Kidney glomerular epithelial cell (primary cell): ENCODE measurements at places on chromosomes 7 and 10.

DNA sequence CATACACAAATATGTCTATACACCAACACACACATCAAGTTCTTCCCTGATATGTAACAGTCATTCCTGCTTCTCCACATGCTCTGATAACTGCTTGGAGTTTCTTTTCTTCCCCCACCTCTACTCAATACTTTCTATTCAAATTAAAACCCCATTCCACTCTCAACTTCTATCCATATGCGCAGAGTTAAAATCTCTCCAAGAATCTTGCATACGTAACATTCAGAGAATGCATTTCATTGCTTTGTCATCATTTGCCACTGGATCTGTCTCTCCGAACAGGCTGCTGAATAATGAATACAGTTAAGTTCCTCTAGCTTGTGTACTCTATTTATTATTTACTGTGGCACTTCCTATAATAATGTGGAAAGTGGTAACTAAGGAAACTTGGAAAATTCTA is 68.8 kb downstream of the DGKB start:
- no peak for DNase-seq

DNA sequence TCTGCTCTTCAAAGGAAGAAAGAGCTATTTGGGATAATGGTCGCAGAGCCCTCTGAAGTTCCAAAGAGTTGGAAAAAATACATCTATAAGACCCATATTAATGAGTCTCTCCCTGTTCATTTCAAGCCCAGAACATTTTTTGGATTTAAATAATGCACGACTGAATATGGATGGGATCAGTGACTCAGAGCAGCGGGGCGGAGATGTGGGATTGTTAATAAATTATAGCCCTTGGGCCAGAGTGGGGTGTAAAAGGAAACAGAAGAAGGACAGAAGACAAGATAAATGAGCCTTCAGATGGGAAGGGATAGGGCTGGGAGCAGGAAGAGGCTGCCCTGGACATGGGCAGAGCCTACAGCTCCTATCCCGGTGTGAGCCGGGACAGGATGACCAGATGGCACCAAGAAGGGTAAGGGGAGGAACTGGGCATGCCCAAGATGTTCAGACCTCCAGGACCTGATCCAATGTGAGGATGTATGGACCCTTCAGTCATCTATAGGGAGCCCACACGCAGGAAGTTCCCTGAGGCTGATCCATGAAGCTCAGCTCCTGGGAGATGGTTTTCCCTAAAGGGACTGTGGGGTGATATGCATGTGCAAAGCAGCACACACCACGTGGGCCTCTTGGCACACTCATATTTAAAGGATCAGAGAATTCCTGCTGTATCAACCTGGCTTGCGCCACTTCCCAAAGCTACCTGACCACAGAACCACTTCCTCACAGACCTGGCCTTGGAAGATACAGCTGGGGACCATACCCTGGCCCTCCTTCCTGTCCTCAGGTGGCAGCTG is 96.1 kb upstream of the PLXNA4 start:
- no peak for DNase-seq

DNA sequence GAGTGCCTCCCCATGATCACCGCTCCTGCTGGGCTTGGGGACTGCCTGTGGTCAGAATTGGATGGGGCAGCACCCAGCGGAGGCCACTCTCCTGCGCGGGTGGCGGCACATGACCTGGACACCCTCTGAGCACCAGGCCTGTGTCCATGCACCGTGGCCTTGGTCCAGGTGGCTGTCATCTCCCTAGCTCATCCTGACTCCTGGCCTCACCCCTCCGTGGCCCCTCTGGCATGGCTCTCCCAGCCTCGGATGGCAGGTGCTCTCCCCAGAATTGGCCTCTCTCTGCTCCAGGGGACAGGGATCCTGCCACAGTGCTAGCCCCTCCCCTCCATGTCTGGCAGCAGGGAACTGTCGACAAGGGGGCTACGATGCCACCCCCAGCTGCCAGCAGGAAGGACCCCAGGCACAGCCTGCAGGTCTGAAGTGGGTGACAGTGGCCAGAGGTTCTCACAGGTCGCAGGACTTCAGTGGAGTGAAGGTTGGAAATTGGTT is 37.2 kb upstream of the BTBD16 start:
- DNase-seq = no peak

DNA sequence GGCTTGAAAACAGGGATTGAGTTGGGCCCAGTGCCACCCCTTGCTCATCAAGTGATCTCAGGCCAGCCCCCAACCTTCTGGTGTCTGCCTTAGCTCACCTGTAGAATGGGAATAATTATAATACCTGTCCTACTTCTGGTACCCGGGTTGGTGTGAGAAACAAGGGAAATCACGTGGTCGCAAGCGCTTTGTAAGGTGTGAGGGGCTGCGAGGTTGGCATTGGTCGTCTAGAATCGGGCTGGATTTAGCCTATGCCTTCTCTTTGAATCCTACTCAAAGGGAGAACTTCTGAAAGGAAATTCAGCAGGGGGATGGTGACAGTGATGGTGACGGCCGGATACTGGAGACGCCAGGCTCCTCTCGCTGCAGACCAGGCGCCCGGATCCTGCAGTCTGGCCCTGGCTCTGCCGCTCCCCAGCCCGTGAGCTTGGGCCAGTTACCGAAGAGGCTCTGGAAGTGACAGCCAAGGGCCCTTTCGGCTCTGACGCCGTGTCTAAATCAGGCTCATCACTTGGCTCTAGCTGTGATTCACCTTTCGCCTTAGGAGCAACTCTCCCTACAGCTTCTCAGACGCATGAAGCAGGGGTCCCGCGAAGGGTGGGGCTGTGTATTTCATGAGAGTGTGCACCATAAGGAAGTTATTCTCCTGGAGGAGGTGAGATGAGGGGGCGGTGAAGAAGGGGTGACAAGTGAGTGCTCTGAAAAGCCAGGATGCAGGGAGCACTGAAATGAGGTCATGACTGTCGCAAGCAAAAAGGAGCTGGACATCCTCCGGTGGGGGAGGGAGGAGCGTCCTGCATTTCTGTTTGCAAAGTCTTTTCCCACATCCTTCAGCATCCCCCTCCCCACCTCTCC is 4.0 kb upstream of the CREB5 start:
- DNase-seq = peak; percentile 86

DNA sequence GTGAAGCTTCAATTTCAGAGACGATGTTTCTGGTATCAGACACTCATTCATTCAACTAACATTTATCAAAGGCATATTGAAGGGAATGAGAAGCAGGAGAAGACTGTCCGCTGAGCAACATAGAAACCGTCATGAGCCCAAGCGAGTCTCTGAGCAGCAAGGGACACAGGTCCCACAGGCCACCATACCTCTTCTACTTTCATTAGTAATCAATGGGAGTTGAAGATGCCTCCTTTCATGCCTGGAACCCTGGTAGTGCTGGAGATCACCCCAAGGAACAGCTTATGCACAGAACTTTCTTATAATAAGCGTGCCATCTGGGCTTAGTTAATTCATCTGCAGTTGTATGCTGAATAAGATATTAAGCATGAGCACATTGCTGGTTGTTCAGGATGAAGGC is 1.2 kb downstream of the PAX4 start:
- DNase-seq = no peak

GRCh38 chr10:87734987-87735827 is 75.5 kb downstream of the PAPSS2 start:
- peak; percentile 15 for DNase-seq

- no peak for DNase-seq
Measured at GRCh38 chr7:91164506-91164905, 99.7 kb upstream of the FZD1 start.

DNA sequence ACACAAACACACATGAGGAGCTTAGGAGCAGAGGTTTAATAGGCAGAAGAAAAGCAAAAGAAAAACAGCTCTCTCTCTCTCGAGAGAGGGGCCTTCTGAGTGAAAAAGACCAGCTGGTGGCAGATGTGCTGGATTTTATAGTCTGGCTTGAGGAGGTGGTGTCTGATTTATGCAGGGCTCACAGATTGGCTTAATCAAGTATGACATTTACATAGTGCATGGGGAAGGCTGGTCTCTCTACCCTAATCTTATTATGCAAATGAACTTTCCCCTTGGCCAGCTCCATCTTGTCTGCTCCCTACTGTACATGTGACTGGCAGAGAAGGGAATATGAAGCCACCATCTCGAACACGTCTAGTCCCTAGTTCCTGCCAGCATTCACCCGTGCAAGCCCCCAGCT is 219.5 kb upstream of the ZNF804B start:
- DNase-seq = no peak

DNA sequence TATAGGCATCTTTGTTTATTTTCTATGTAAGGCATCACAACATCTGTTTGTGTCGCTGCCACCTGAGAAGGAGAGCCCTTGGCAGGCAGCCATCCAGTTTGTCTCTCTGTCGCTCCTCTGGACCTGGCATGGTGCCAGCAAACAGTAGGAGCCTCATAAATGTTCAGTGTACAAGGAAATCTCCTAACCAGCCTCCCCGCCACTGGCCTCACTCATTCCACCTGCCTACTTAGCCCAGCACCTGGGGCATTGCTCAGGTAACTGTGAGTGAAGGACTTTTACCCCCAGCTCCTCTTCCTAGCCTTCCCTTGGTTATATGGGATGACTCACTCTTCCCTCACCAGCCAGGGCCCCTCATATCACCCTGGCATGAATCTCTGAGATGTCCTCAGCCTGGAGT is 61.7 kb upstream of the NPTX2 start:
- no peak for DNase-seq

- no peak for DNase-seq
Measured at GRCh38 chr10:51367127-51367526, 292.8 kb downstream of the PRKG1 start.

GRCh38 chr7:151178831-151179230 is 8.2 kb downstream of the ASB10 start:
- DNase-seq = no peak

- DNase-seq = no peak
Measured at GRCh38 chr7:7707246-7707645, 11.2 kb downstream of the RPA3 start.

GRCh38 chr7:155896531-155897263 is 84.4 kb upstream of the SHH start:
- peak; percentile 32 for DNase-seq

DNA sequence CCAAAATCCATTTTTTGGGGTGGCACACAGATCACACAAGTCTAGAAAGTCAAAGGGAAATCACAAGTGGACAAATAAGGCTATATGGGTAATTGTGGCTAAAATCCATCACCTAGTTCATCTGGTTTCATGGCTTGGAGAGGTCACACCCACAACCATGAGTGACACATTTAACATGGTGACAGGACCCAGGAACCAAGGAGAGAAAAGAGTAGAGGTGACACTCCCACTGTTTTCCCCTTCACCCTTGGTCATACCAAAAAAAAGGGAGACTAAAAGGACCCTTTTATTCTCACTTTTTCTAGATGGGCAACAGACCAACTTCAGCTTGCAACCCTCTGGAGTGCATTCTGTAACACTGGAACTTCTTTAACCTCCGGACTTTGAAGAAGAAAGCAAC is 46.2 kb upstream of the ZNF107 start:
- no peak for DNase-seq

DNA sequence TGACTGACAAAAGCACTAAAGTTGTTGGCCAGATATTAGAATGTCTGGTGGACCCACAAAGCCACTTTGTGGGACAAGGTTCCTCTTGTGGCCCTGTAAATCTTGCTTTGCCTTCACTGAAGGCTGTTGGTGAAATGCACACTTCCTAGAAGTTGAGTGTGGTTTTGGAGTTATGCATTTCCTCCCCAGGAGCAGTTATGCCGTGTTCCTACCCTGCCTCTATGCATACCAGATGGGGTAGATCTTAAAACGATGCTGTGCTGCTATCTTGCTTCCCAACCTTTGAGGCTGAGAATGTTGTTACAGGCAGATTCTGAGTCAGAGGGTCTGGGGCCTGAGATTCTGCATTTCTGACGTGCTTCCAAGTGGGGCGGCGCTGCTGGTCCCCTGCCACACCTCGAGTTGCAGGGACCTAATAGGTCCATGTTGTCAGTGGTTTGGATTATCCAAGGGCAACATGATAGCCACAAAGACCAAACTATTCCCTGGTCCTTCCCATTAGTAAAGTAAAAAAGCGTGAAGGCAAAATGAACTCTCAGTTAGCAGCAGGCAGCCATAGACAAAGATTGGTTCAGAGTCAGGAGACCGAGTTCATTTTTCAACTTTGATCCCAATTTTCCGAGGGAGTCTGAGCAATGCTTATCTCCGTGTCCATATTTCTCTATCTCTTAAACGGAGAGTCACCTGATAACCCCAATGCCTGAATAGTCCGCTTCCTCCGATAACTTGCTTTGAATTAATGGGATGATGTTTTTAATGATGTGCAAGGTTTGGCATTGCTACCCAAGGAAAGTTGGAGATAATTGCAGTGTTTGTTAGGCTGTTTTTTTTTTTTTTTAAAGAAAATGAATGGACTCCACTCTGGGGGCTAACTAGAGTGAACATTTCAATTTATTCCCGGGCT is 55.8 kb downstream of the CDHR3 start:
- DNase-seq = no peak

DNA sequence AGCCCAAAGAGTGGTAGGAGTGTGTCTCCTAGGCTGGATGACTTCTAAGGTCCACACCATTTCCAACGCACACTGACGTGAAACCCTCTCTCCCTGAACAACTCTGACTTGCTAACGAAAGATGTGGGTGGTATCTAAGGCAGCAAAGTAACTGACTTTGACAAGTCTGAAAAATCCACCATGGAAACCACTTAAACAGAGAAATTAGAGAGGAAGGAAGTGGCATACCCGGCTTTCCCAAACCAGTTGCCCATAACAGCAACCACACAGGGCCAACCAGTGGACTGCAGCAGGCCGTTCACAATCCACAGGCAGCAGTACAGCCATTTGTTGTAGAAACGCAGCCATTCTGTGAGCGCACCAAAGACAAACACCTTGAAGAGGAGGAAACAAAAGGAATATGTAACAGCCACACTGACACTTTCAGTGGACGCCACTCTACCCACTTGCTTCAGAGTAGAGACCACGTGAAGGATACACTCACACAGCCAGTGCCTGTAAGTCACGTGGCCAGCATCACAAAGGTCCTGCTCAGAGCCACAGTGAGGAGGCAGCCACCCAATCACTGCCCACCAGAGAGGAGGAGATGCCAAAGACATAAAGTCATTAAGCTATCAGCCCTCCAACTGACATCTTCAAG is 39.8 kb downstream of the SLC37A3 start:
- no peak for DNase-seq

- DNase-seq = no peak
Measured at GRCh38 chr10:13400196-13400965, 52.3 kb upstream of the SEPHS1 start.

GRCh38 chr10:34528320-34528719 is 286.8 kb downstream of the PARD3 start:
- peak; percentile 93 for DNase-seq
